ENCODE measurements at places on chromosomes 3 and 15.

DNA sequence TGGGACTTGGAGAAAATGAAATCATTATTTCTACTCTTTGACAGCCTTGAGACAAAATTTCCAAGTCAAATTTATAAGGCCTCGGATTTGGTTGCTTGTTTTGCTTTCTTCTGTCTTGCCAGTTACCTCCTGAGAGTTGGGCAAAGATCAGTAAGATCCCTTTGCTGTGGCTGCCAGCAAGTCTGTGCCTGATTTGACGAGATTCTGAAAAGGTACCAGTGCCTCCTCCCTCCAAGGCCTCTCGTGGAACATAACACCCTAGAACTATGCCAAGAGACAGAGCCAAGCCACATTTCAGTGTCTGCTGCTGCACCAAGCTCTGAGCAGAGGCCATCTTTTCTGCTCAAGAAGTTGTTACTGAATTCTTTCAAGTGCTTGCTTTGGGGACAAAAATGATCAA, 61.0 kb downstream of the GTPBP8 start:
- no peak for DNase-seq

DNA sequence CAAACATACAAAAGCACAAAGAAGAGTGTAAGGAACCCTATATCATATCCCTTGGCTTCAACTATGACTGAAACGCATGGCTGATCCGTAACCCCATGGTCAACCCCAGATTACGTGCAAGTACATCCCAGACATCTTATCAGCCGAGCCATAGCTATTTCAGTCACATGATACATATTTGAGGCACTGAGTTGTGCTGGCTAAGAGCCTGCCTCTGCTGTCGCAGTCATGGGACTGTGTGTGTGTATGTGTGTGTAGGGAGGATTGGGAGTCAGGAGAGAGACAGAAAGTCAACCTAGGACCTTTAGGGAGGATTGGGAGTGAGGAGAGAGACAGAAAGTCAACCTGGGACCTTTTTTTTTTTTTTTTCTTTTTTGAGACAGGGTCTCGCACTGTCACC, 8.4 kb downstream of the ST6GAL1 start:
- no peak for DNase-seq

DNA sequence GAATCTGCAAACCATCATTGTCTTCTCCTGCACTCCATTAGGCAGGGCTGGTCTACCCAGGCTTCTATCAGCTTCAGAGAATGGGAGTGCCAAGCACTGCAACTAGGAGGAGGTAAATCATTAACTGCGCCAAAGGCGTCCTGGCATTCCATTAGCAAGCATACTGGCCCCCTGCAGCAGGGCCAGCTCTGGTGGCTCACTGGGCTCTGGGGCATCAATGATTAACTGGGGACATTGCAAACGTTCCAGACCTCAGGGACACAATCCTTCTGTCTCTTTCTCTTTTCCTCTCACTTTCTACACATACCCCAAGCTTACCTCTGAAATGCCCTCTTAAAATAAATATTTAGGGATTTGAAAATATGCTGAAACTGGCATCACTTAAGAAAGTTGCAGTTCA, 129.0 kb downstream of the MYLK start:
- DNase-seq: no peak

GRCh38 chr15:65337436-65338070, 33.1 kb downstream of the RNU5B-1 start:
- no peak for DNase-seq

- no peak for DNase-seq
Measured at GRCh38 chr15:86555098-86555497, 475.4 kb downstream of the AGBL1 start.

GRCh38 chr3:123297627-123297899, 95.8 kb downstream of the SEC22A start:
- DNase-seq: no peak

DNA sequence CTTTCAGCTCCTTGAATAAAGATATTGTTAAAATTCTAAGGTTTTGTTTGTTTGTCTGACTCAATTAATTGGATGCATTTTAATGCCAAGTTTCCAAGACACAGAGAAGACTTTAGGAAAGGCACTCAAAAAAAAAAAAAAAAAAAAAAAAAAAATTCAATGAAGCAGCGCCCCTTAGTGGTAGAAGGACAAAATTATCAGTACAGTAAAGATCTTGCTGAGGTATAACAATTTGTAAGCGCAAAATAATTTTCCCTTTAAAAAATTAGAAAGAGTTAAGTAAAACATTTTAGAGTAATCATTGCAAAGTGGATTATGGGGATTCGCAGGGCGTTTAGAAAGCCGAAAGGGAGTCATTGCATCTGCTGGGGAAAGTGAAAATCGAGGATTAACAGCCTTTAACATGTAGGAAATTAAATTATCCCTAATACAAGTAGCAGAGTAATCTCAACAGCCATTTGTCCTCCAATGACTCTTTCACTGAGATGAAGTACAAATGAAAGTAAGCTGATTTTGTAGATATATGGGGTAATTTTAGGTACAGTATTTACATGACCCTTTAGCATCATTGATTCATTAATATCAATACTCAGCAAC, 5.8 kb upstream of the DIS3L start:
- no peak for DNase-seq

DNA sequence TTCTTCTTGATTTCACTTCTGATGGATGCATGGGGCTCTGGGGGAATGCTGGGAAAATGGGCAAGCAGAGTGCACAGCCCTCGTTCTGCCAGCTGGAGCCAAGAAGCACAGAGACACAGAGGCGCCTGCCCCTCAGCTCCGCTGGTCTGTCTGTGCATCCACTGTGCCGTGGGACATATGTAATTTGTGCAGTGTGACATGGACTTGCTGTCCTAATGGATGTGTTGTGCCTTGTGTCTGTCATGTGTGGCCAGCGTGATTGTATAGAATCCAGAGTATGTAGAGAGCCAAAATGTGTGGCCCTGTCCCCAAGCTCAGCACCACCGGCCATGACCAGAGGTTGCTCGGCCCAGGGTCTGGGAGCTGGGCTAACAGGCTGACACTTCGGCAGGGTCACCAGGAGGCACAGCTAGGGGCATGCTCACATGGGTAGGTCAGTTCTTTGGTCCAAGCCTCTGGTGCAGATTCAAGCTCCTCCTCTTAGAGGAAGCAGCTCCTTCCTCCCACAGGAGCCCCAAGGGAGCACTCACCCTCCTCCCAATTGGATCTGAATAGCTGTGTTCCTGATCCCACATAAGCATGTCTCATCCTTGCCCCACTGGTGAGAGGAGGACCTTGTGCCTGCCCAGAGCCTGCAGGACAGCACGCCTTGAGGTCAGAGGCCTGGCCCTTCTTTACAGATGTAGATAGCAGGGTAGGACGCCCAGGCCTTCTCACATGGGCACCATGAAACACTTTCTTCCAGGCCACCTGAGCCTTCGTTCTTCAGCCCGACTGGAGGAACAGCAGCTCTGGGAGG, 100.8 kb upstream of the ABHD17C start:
- DNase-seq: no peak

DNA sequence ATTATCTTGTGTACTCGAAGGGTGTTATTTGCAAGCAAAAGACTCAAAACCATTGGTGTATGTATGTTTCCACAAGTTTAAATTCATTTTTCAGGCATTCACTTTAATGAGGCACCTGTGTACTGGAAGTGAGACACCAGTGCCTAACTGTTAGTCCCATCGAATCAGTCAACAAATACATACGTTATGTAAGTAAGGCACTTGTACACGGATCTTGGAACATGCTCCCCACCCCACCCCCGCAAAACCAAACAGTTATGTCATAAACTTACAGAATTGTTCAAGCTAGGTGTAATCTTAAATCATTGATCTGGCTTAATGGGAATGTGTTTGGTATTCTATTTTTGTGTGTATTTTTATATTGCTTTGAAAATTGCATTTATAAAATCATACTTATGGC, 17.1 kb downstream of the LRRC28 start:
- DNase-seq: no peak

DNA sequence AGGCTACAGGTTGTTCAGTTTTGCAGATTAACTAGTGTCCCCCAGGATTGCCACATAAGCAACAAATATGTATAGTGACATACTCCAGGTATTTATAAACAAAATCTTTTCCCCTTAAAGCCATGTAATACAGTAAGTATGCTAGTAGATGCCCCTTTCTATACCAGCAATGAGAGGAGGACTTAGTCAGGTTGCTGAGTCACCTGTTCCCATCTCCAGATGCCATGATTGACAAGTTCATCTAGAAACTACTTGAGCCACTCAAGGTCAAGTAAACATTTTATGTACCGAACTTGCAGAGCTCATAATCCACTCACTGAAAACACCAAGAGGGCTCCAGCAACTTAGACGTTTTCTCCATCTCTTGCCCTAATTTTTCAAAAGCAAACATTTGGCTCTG, 18.2 kb downstream of the SLC9A9 start:
- DNase-seq: no peak

DNA sequence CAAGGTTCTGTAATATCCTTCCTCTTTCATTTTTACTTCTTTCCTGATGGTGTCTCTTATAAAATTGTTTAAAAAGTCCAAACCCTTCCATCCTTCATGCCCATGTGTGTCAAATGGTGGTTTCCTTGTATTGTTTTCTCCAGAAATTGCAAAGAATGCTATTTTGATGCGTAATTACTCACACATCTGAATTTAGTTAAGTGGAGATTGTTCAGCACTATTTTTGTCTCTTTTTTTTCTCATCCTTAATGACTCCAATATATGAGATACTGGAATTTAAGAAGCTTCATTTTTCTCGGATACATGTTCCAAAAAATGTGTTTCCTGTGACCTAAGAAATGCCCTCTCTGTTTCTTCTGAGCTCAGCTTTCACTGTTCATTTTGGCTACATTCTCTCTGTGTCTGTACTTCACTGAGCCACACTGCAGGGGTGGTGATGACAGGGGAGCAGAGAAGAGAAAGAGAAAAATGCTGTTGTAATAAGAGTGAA, 799.8 kb downstream of the DIPK2A start:
- no peak for DNase-seq

- no peak for DNase-seq
Measured at GRCh38 chr3:16239780-16240179, 25.0 kb downstream of the DPH3 start.

GRCh38 chr3:128236657-128237056, 83.4 kb downstream of the EEFSEC start:
- no peak for DNase-seq

DNA sequence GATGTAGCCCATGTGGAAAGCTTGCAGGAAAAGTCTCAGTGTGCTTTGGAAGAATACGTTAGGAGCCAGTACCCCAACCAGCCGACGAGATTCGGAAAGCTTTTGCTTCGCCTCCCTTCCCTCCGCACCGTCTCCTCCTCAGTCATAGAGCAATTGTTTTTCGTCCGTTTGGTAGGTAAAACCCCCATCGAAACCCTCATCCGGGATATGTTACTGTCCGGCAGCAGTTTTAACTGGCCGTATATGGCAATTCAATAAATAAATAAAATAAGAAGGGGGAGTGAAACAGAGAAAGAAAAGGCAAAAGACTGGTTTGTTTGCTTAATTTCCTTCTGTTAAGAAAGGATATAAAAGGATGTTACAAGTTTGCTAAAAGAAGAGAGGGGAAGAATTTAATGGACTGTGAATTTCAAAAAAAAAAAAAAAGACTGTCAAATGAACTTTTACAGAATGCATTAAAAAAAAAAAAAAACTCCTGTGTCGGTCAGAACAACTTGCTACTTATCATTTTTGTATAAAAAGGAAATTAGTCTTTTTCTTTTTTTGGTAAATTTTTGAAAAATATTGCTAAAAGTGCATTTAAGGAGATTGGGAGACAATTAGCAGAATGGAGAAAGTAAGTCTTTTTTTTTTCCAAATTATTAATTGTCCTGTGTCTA, 7.0 kb downstream of the NR2F2 start:
- DNase-seq: no peak

Data from activated CD4-positive, alpha-beta T cell treated with anti-CD3 and anti-CD28 coated beads, Interleukin-2, amount 50 U/mL, for 1 hour (primary cell).